IPS DF 6.9 (cell line): ENCODE measurements at places on chromosomes 11 and 22.

- DNase-seq, result no peak
Measured at GRCh38 chr11:62671608-62672389, at the start of the genes LBHD1 and UQCC3. Gene LBHD1 (minus strand): TSS chr11:62672267. CDS start chr11:62670031, 2,236 bp downstream. Gene UQCC3 (plus strand): TSS chr11:62671673. CDS start chr11:62671746, 73 bp downstream.

DNA sequence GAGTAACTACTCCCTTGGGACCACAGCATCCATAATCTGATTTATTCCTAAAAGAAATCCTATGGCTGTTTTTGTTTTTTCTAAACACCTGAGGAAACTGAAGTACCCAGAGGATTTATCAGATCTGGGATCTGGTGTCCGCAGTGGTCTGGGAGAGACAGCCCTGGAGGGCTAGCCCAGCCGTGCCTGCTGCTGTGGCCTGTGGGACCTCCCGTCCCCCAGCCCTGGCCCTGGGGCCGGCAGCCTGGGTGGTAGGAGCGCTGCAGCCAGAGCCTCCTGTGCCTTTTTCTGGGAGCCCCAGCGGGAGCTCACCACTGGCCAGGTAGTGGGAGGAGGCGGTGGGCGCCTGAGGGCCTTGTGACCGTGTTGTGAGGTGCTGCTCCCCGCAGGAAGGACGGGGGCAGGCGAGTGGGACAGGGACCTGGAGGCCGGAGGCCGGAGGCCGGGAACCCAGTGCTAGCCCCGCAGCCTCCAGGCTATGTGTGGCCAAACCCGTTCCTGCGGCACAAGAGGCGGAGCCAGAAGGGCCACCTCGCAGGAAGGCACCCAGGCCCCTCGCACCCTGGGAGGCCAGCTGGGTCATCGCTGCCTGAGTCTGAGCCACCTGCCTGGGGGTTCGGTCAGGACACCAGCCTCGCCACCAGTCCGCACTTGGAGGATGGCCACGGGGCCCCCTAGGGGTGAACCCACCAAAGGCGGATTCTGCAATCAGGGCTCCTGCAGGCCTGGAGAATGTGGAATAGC lies 18.2 kb upstream of the C11orf96 start:
- no peak for DNase-seq

DNA sequence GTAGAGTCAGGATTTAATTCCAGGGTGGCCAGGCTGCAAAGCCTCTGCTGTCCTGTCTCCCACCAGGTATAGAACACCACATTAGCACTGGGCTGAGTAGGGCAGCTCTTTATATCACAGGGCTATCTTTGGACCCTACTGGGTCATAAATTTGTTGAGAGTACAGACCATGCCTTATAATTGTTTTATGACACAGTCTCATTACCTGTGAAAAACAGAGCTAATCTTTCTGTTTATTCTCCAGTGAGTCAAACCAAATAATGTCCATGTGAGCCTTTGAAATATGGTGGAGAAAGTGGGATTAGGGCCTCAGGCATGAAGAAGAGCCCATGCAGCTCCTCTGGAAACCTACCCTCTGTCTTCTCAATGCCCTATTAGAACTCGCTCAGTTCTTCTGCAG lies 49.6 kb upstream of the KIRREL3 start:
- DNase-seq, result no peak

DNA sequence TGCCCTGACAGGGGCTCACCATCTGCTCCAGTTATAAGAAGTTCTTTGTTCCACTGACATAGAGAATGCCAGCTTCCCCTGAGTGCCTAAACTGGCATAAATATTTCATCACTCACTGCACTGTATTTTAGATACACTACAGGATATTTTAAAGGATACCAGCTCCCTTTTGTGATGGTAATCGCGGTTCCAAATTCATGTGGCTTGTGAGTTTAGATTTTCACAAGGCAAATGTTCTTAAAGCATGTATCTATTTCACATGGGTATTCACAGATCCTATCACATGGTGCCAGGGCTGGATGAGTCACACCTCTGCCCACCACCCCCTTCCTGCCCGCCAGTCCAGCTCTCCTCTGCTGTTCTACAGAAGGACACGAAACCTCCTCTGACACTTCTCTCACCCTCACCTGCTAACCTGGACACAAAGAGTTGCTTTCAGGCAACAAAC lies 105.5 kb downstream of the KCNC1 start:
- DNase-seq, result no peak

GRCh38 chr11:96329419-96329818 lies 13.6 kb downstream of the MAML2 start:
- DNase-seq, result no peak

DNA sequence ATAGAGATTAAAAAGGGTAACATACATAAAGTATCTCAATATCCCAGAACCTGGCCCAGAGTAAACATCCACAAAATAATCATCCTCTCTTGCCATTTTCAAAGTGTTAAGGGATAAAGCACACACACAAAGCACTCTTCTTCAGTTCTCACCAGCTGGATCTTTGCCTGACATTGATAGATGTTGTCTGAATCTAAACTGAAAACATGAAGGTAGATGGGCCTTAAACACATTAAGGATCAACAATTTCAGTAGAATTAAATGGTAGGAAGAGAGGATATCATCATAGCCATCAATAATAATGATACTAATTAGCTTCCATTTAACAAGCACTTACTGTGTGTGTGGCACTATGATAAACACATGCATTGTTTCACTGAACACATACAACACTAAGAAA lies 261.1 kb downstream of the OPCML start:
- no peak for DNase-seq

- DNase-seq, result no peak
Measured at GRCh38 chr22:47171441-47172221, 409.2 kb downstream of the TBC1D22A start.

DNA sequence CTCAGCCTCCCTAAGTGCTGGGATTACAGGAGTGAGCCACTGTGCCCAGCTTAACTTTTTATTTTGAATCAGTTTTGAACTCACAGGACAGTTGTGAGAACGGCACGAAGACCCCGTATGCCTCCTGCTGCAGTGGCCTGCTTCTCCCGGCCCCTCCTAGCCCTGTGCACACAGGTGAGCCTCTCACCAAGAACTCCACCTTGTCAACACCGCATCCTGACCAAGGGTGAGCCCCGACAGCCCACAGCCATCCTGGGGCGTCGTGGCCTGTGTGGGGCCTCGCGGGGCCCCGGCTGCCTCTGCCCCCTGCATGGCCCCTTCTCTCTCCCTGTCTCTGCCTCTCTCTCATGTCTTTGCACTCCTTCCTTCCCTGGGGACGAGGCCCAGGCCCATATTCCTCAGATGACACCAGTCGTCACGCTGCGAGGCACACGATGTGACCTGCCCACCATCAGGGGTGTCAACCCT lies 38.8 kb downstream of the GNB1L start:
- no peak for DNase-seq

- DNase-seq, result no peak
Measured at GRCh38 chr22:16854631-16855030, 29.4 kb upstream of the XKR3 start.

- DNase-seq, result no peak
Measured at GRCh38 chr22:18133452-18133851, 16.5 kb upstream of the USP18 start.

DNA sequence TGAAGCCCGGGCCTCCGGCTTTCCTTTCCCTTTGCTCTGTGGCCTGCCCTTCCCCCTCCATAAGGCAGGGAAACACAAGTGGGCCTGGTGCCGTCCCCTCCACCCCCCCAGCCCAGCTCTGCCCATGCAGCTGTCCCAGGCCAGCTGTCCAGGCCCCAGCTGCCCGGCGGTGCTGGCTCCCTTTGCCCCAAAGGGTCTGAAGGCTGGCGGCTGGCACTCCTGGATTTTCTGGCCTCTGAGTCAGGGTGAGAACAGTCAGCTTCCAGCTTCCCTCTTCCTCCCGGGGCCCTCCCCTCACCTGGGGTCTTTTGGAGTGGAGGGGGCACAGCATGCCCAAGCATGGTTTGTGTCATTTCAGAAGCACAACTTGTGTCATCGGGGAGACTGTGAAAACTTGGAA lies 27.8 kb downstream of the CD82 start:
- no peak for DNase-seq

- no peak for DNase-seq
Measured at GRCh38 chr22:39725351-39726035, 154.9 kb downstream of the CACNA1I start.

DNA sequence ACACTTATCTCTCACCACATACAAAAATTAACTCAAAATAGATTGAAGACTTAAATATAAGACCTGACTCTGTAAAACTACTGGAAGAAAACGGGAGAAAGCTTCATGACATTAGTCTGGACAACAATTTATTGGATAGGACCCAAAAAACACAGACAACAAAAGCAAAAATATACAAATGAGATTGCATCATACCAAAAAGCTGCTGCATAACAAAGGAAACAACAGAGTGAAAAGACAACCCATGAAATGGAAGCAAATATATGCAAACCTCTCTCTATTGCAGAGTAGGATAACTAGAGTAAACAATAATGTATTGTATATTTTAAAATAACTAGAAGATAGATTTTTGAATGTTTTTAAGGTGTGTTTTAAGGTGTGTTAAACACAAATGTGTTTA lies 11.2 kb downstream of the MRGPRX2 start:
- DNase-seq, result no peak

- DNase-seq, result no peak
Measured at GRCh38 chr11:40387240-40387980, 1072.0 kb downstream of the LRRC4C start.

GRCh38 chr11:64529559-64530520 lies 61.2 kb upstream of the SLC22A12 start:
- no peak for DNase-seq

GRCh38 chr11:11882539-11882938 lies 40.8 kb downstream of the USP47 start:
- DNase-seq, result no peak

- no peak for DNase-seq
Measured at GRCh38 chr11:36213393-36213840, 75.8 kb downstream of the COMMD9 start.

GRCh38 chr11:73270855-73271477 lies 1.2 kb upstream of the P2RY6 start:
- no peak for DNase-seq

- no peak for DNase-seq
Measured at GRCh38 chr11:75800728-75801361, 14.2 kb upstream of the UVRAG start.

GRCh38 chr22:25716637-25717036 lies 25.4 kb upstream of the MYO18B start:
- DNase-seq, result no peak

- no peak for DNase-seq
Measured at GRCh38 chr22:30947816-30948454, 20.6 kb downstream of the MORC2 start.

GRCh38 chr22:44263547-44263946 lies 49.2 kb downstream of the SHISAL1 start:
- DNase-seq, result no peak

DNA sequence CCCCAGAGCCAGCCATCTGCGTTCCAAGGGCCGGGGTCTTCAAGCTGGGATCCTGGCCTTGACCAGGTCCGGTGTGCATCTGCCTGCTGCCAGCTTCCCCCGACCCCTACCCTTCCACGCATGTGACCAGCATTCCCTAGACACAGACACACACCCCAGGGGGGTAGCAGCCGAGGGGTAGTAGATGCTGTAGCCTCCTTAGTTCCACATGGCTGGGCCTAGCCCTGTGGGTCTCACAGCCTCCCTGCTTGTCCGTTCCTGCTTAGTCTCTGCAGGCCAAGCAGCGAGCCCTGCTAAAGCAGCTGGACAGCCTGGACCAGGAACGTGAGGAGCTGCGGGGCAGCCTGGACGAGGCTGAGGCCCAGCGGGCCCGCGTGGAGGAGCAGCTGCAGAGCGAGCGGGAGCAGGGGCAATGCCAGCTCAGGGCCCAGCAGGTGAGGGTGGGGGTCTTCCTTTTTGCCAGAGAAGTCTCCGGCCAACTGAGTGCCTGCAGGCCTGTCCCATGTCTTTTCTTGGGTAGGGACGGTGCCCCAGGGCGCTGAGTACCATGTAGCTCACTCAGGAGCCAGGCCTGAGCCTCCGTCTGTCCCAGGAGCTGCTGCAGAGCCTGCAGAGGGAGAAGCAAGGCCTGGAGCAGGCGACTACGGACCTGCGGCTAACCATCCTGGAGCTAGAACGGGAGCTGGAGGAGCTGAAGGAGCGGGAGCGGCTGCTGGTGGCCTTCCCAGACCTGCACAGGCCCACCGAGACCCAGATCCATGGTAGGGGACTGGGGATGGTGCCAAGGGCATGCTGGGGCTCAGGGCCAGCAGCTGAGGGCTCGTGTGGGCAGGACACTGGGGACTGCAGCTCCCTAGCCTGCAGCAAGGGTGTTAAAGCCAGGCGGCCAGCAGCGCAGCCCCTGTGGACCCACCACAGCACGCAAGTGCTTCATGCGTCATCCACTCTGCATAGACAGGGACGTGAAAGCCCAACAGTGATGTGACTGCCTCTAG lies 13.6 kb downstream of the RNF215 start:
- no peak for DNase-seq

DNA sequence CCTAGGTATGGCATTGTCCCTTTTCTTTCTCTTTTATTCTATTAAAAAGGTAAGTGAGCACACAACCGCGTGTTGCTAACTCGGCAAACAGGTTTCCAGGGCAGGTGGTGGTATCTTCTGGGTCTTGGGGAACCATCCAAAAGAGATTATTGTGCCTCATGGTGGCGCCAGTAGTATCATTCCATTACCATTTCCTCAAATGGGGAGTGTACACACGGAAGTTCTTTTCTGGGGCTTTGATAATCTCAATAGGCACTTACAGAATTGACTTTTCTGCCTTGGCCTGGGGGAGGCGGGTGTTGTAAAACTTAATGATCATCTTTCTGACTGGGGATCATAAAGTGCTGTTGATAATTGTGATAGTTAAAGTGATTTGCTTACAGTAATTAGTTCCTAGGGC lies 234.1 kb downstream of the KIRREL3 start:
- DNase-seq, result no peak

DNA sequence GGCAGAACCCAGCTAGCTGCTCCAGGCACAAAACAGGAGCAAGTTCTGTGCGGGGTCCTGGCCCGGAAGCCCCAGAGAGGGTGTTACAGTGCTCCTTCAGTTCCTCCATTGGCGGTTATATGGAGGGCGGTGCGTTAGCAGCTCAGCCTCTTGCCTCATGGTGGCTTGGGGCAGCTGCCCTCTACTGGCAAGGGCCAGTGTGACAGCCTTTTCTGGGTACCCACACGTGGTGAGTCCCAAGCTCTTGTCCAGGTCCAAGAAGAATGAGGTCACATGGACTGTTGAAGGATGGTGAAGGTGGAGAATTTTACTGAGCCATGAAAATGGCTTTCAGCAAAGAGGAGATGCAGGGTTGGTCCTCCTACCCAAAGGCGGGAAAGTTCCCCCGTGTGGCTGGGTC lies 100.5 kb downstream of the WT1 start:
- no peak for DNase-seq

GRCh38 chr11:106128740-106129139 lies 51.3 kb downstream of the AASDHPPT start:
- DNase-seq, result no peak

GRCh38 chr11:61961570-61962212 lies 5.7 kb downstream of the FTH1 start:
- DNase-seq, result no peak

- no peak for DNase-seq
Measured at GRCh38 chr11:1604711-1605110, 3.6 kb downstream of the KRTAP5-3 start.

GRCh38 chr11:28003615-28004014 lies 104.3 kb downstream of the KIF18A start:
- no peak for DNase-seq

- DNase-seq, result peak; percentile 68
Measured at GRCh38 chr11:2930704-2931419, 1.6 kb upstream of the PHLDA2 start.

GRCh38 chr11:96187822-96188221 lies 155.2 kb downstream of the MAML2 start:
- DNase-seq, result no peak
